NCI-H69 (cell line): ENCODE measurements at places on chromosomes 12 and 14.

GRCh38 chr12:105352052-105352451, 21.6 kb downstream of the C12orf75 start:
- no peak for DNase-seq

GRCh38 chr12:88723219-88723618, 142.9 kb upstream of the KITLG start:
- no peak for DNase-seq

- DNase-seq: no peak
These were observed 8.4 kb downstream of the PCK2 start for GRCh38 chr14:24102357-24103048.

DNA sequence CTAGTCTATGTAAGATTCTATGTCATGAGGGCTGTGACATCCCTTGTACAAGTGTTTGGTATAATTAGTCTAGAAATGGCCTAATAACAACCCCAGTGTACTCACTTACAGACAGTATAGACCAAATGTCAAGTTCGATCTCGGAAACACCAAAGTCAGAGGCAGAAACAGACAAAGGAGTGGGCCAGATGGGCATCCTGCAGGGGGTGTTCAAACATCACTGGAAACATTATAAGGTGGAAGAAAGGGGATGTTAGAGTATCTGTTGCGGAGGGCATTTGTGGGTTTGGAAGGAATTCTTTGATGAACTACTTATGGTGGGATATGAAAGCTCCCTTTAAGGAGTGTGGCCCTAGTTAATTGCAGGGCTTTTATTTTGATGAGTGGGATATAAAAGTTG, 134.6 kb downstream of the ESR2 start:
- peak; percentile 45 for DNase-seq

GRCh38 chr12:80849337-80849736, 88.4 kb downstream of the LIN7A start:
- DNase-seq: peak; percentile 79

DNA sequence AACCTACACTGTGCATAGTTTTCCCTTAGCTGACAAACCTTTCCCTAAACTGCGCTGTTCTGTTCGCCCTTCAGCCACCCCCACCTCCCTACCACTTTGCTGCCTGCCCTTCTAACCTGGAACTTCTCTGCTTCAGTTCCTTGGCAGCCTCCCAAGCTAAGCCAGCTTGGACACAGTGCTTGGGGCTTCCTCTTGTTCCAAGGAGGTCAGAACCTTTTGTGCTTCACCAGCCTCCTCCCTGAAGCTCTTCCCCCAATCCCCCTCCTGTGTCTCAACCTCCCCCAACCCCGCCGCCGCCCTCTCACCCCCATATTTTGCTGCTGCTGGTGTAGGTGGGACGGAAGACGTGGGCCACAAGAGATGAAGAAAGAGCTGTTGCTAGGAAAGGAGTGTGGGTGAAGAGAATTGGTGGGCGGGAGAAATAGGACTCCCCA, 8.1 kb upstream of the RIC8B start:
- DNase-seq: peak; percentile 77

GRCh38 chr14:76581592-76581991, 179.7 kb upstream of the VASH1 start:
- peak; percentile 75 for DNase-seq

GRCh38 chr14:81427348-81428058, 27.4 kb upstream of the STON2 start:
- peak; percentile 95 for DNase-seq

- DNase-seq: no peak
These were observed 25.4 kb upstream of the NAP1L1 start for GRCh38 chr12:76109879-76110278.

- peak; percentile 84 for DNase-seq
These were observed 631 bp downstream of the PPM1H start for GRCh38 chr12:62934239-62934798.

- DNase-seq: no peak
These were observed 40.2 kb upstream of the EMP1 start for GRCh38 chr12:13156277-13156676.

DNA sequence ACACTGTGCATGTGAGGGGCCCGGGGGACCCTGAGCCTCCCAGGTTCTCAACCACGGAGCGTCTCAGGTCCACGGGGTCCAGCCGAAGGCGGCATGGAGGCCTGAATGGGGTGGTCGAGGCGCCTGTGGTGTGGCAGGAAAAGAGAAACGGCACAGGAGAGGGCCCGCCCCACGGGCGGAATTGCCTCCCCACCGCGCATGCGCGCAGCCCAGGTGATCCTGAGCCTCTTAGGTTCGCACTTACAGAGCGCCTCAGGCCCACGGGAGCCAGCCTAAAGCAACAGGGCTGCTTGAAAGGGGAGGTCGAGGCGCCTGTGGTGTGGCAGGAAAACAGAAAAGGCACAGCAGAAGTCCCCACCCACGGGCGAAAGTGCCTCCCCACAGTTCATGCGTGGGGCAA, 311.0 kb downstream of the ALG10 start:
- no peak for DNase-seq

DNA sequence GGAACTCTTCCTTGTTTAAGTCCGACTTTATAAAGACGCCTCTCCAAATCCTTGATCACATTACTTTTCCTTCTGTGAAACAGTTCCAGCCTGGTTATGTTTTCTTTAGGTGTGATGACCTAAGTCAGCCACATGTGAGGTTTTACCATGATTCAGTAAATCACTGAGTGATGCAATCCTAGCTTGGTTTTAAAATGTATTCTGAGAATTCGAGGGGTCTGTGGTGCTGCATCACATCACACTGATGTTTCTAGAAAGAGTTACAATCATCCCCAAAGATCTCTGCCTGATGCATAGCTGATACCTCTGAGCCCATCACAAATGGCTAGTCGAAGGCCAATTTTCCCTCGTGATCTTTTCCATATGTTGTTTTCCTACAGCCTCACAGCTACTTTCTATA, 152.7 kb downstream of the ANO2 start:
- no peak for DNase-seq

- DNase-seq: peak; percentile 79
These were observed 4.6 kb upstream of the POU6F1 start for GRCh38 chr12:51222461-51222860.

GRCh38 chr14:90619911-90620310, 196.3 kb downstream of the TTC7B start:
- no peak for DNase-seq

- no peak for DNase-seq
These were observed 119.2 kb upstream of the DAAM1 start for GRCh38 chr14:59069163-59069854.

DNA sequence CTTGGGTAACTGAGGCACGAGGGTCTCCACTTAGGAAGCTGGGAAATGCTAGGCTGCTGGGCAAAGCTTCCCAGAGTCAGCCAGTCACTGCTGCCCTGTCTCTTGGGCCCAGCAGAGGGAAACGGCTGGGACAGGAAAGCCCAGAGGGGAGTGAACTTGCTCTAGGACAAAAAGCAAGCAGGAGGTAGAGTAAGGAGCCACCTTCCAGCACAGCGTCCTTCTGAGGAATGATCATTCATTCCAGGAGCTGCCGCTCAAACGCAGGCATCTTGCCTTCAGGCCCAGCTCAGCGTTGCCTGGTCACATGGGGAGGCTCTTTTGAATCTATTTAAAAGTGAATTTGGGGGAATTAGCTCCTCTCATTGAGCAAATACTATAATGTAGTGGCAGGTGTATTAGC, 118.6 kb downstream of the CRACR2A start:
- DNase-seq: no peak

DNA sequence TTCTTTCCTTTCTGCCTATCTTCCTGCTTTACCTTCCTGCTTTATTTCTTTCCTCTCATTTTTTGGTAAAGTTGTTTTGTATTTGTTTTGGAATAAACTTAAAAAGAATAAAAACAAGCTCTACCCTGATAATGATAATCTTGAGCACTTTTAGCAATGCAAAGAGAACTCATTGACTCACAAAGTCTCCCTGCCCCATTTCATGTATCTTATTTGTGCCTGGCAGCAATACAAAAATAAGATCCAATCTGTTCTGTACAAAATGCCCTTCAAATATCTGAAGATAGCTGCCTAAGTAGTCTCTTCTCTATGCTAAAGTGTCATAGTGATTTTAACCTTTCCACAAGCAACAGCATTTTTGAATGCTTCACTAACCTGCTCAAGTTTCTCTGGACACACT, 31.1 kb upstream of the ETNK1 start:
- no peak for DNase-seq

DNA sequence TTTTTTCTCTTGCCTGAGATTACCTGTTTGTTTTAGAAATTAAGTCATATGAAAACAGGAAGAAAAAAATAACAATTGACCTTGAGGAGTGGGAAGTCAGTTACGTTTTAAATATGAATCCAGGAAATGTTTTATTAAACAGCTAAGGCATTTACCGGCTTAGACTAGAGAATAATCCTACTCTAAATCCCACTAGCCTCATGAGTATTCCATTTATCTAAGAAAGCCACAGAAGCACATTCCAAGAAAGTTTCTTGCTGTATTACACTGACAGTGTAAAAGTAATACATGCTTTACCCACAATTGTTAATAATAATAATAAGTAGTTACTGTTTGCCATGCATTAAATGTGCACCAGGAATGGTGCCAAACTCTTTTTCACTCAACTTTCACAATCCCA, 90.9 kb downstream of the BMP4 start:
- no peak for DNase-seq

DNA sequence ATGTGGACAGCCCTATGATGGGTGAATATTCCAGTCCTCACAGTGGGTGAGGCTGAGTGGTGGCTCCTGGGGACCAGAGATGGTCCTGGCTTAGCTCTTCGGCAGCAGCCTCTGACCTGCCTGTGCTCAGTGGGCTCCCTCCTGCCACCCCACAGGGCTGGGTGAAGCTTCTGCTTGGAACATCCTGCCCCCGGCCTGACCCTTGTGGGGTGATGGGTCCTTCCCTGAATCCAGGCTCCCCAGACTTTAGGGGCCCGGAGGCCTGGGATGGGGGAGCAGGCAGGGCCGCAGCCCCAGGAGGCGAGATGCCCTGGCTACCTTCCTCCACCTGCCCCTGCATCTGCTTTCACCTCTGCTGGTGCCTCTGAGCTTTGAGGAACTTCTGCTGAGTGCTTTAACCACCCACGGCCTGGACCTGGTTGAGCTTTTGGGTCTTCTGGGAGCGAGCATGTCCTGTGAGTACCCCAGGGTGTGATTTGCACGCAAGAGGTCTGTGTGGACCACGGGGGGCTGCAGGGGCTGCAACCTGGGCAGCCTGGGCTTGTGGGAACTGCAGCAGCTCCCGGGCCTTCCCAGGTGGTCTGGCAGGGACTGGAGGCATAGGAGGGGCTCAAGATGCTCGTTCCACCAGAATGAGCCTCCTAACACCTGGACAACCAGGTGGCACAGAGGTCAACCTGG, 159.5 kb downstream of the KIF26A start:
- no peak for DNase-seq

DNA sequence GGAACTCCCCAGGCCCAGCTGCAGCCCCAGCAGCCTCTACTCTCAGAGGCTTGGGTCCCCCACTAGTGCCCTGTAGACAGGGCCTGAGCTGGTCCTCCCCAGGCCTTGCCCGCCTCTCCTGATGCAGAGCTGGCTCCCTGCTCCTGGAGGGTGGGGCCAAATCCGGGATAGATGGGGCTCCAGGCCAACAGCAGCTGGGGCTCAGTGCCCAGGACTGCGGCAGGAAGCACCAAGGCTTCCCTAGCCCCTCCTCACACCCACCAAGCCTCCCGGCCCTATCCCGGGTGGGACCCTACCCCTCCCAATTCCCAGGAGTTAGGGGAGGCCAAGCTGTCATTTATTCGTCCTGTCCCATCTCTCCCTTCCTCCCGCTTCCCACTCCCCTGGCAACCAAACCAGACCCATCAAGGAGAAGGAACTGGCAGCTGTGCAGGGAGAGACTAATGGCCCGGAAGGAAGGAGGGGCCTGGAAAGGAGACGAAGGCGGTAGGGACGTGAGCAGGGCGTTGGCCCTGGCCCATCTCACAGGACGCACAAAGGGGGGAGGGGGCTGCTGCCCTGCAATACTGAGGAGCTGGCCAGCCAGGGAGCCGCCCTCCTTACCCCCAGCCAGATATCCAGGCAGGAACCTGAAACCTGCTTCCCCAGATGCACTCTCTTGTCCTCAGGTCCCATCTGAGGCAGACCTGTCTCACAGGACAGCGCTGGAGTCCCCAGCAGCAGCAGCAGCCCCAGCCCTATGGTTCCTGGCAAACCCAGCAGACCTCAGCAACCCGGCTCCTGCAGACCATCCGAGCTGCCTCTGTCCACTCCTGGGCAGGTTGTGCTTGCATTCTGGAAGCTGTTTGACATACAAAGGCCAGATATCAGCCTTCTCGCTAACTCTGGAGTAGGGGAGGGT, 1.6 kb upstream of the PRPH start:
- DNase-seq: peak; percentile 90

DNA sequence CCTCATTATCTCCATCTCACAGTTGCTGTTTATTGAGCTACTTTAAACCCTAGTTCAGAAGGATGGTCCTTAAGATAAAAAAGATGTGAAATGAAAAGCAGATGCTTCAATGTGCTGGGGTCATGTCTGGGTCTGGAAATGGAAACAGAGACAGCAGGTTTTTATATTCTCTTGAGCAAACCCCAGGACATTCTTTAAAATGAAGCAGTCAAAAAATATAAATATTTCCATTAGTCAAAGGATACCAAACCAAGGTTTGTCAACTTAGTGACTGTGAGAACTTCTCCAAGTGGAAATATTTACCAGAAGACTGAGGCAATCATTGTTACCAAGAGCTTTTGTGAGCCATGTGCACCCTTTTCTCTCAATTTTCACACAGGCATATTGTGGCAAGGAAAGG, 102.5 kb upstream of the DIO2 start:
- no peak for DNase-seq

DNA sequence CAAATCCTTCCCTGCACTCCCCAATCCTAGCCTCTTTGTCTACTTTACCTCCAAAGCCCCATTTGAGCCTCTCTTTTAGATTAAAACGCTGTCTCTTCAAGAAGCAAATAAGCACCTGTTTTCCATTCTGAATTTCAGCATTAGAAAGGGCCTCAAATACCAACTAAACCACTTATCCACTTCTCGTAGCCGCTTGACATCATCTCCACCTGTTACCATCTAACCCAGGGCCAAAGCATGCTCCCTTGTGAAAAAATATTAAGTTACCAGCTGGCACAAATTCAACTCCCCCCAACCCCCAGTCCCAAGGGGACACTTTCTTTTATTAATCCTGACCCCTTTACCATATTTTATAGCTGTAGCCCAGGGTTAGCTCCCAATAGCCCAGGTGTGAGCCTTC, 43.1 kb downstream of the GPHB5 start:
- no peak for DNase-seq

DNA sequence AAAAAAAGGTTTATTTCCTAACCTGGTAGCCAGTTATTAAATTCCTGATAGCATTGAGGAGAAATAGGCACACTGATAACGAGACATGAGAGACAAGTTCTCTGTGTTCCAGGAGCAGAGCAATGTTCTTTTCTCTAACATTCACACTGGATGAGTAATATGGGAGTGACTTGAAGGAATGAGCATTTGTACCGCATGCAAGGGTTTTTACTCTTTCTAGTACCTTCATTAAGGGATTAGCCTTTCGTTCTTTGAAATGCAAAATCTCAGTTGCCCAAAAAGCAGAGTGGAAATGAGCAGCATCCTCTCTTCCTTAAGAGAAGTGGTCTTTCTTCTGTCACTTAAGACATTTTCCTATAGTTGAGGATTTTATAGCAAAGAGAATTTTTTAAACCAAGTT, 54.7 kb downstream of the FGD4 start:
- DNase-seq: no peak

- DNase-seq: no peak
These were observed 11.1 kb downstream of the AKAP5 start for GRCh38 chr14:64476438-64476837.
